Suppressor macrophage treated with lipopolysaccharide for 4 hours (primary cell): ENCODE measurements at places on chromosomes 4 and X.

DNA sequence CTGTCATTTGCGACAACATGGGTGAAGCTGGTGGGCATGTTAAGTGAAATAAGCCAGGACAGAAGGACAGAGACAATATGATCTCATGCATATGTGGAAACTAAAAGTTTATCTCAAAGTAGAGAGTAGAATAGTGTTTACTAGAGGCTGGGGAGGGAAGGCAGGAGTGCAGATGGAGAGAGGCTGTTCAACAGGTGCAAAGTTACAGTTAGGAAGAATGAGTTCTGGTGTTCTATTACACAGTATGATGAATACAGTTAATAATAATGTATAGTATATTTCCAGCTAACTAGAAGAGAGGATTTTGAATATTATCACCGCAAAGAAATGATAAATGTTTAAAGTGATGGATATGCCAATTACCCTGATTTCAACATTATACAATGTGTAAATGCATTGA is 69.8 kb downstream of the FBXL5 start:
- DNase-seq: no peak

- peak; percentile 15 for DNase-seq
Observed at GRCh38 chr4:83440899-83441298, 14.7 kb downstream of the HELQ start.

GRCh38 chr4:2266181-2266580 is 4.3 kb upstream of the MXD4 start:
- DNase-seq: no peak

- peak; percentile 88 for DNase-seq
Observed at GRCh38 chr4:6768539-6768905, 14.0 kb upstream of the KIAA0232 start.

DNA sequence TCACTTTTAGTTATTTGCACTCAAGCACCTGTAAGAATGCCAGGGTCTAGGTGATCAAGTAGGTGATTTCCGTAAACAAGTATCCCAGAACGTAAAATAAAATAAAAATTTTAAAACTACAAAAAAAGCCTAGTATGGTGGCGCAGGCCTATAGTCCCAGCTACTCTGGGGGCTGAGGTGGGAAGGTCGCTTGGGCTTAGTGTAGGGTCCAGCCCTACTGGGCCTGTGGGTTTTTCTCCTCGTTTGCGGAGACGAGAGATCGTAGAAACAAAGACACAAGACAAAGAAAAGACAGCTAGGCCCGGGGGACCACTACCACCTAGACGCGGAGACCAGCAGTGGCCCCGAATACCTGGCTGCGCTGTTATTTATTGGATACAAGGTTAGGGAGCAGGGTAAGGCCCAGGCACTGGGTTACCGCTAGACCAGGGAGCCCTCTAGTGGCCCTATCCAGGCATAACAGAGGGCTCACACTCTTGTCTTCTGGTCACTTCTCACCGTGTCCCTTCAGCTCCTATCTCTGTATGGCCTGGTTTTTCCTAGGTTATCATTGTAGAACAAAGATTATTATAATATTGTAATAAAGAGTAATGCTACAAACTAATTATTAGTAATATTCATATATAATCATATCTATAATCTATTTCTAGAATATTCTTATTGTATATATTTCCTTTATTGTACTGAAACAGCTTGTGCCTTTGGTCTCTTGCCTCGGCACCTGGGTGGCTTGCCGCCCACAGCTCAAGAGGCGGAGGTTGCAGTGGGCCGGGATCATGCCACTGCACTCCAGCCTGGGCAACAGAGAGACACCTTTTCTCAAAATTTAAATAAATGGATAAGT is 38.4 kb downstream of the SAGE1 start:
- peak; percentile 49 for DNase-seq

- DNase-seq: no peak
Observed at GRCh38 chrX:151176231-151176750, at the start of gene GPR50. Gene GPR50 (plus strand): TSS chrX:151176584. CDS start chrX:151176722, 138 bp downstream.

DNA sequence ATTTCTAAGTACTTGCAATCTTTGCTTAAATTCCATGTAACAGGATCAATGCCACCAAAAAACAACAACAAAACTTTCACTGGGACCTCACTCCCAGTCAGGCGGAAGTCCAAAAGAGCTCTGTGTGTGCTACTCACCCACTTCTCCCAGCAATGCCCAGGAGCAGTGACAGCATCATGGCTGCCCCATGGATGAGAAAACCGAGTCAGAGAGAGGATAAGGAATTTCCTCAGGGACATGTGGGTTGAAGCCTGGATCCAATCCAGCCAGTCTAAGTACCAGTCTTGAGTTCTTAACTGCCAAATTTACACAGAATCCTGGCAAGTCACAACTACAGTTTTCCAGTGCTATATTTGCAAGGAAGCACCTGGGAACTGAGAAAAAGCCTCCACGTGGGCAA is 64.5 kb downstream of the STX18 start:
- DNase-seq: no peak

GRCh38 chr4:8089862-8090261 is 68.8 kb downstream of the ABLIM2 start:
- no peak for DNase-seq

- DNase-seq: no peak
Observed at GRCh38 chr4:181674315-181674875, 568.8 kb upstream of the TENM3 start.

- no peak for DNase-seq
Observed at GRCh38 chr4:172555725-172556124, 612.9 kb upstream of the GALNT7 start.

DNA sequence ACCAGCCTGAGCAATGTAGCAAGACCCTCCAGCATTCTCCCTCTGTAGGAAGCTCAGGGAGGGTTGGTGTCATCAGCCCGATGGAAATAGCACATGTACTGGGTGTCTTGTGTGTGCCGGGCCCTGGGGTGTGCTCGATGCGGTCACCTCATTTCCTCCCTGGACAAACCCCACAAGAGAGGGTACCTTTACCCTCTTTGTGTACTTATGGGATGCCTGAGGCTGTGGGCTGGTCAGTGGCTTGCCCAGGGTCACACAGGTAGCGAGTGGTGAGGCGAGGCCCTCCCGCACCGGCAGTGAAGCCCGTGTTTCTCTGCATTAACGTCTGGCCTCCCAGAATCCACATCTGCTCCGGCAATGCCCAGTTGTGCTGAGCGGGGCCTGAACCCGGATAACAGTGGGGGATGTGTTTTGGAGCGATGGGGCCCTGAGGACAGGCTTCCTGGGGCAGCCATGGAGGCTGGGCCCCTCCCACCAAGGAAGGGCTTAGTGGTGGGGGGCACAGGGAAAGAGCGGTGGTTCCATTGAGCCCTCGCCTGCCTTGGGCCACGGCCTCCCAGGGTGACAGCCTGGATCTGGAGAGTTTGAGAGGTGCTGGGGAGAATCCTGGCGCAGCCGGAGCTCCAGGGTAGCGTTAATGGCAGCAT is 8.1 kb downstream of the PSAPL1 start:
- DNase-seq: no peak

GRCh38 chr4:149781150-149781549 is 34.5 kb downstream of the IQCM start:
- DNase-seq: no peak

GRCh38 chr4:83340692-83341343 is 6.2 kb upstream of the HPSE start:
- DNase-seq: no peak

DNA sequence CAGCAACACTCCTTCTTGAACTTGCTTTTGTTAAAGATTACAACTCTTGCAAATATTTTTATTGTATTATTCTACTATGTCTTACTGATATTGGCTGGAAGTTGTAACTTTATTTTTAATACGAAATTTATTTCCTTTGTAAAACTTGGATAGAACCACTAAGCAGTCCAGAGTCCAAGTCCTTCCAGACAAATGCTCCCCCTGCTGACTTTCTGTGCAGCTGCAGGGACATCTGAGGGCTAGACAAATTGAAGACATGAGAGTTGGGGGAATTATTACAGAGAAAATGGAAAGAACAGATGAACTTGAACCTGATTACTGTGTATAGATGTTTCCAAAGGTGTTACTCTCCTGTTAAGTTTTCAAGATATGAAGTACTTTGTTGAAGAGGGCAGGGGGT is 238.8 kb downstream of the GRIA3 start:
- DNase-seq: no peak

GRCh38 chrX:96978906-96979305 is 95.2 kb downstream of the RPA4 start:
- no peak for DNase-seq

GRCh38 chr4:62571494-62571893 is 1371.4 kb downstream of the ADGRL3 start:
- no peak for DNase-seq

DNA sequence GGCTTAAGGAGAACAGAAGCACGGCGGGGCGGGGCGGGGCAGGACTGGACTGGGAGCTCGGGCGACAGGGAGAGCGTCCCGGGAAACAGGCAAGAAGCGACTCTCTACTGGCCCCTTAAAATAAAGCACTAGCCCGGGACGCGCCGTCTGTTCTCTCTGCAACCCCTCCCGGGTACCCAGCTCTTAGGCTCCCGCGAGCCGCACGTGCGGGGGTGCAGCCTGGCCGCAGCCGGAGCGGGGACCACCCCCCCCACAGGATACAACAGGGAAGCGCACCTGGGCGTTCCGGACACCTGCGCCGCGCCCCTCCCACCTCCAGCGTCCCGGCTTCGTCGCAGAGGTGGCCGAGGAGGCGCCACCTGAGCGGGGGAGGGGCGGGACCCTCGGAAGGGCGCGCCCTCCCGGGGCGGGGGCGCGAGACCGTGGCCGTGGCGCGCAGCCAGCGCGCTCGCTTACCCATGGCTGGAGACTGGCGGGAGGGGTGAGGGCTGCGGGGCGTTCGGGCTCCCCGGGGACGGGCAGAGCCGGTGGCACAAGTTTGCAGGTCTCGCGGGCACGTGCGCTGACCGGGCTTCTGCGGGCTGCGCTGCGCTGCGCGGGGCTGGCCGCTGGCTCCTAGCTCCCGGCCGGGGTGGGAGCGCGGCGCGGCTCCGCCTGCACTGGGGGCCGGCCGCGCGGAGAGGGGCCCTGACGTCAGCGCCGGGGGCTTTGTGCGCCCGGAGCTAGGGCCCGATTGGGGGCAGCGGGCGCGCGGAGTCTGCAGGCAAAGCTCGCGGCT is 91.5 kb downstream of the GEMIN8 start:
- DNase-seq: peak; percentile 13

DNA sequence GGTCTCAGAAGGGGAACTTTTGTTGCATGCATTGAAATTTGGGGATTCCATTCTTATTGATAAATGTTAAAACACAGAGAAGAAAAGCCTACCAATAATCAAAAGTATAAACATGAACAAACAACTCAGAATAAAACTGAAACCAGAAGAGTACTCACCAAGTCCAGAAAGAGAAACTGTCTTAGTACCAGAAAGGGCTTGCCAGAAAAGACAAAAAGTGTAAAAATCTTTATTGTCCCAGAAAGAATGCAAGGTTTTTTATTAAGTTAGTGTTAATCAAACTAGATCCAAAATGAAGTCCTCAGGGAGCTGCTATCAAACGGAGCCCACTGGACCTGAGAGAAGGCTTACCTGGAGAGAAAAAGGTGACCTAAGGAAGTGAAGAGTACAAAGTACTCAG is 897.5 kb downstream of the PCDH7 start:
- no peak for DNase-seq

GRCh38 chr4:5036239-5036638 is 15.0 kb upstream of the STK32B start:
- no peak for DNase-seq

GRCh38 chr4:17941731-17942130 is 79.8 kb downstream of the LCORL start:
- no peak for DNase-seq

GRCh38 chrX:68644861-68645260 is 2.6 kb upstream of the STARD8 start:
- DNase-seq: peak; percentile 16
